ENCODE measurements at places on chromosomes 4 and X.

GRCh38 chrX:153766098-153766817, 2.2 kb downstream of the PLXNB3 start:
- peak; percentile 66 for DNase-seq

GRCh38 chr4:154485127-154485773, 6.3 kb downstream of the DCHS2 start:
- DNase-seq, result no peak

- DNase-seq, result no peak
Observed at GRCh38 chr4:88982757-88983156, 74.2 kb downstream of the FAM13A start.

- peak; percentile 48 for DNase-seq
Observed at GRCh38 chrX:111095974-111096895, at the start of gene PAK3. Gene PAK3, plus strand, starts transcription at chrX:111096191. Its CDS starts 26,913 bp downstream, at chrX:111123104.

- peak; percentile 5 for DNase-seq
Observed at GRCh38 chr4:139368998-139369397, 66.7 kb upstream of the NDUFC1 start.

- DNase-seq, result peak; percentile 66
Observed at GRCh38 chr4:122728856-122729255, 3.6 kb upstream of the BBS12 start.

Measured in fibroblast of mammary gland (primary cell).